ENCODE measurements at places on chromosomes 3 and 15.

GRCh38 chr3:123305192-123305591 lies 103.4 kb downstream of the SEC22A start:
- DNase-seq: no peak

GRCh38 chr15:66098022-66098363 lies 155.6 kb downstream of the MEGF11 start:
- DNase-seq: no peak

- DNase-seq: no peak
These were observed 1.4 kb downstream of the GJD2 start for GRCh38 chr15:34753236-34753894.

DNA sequence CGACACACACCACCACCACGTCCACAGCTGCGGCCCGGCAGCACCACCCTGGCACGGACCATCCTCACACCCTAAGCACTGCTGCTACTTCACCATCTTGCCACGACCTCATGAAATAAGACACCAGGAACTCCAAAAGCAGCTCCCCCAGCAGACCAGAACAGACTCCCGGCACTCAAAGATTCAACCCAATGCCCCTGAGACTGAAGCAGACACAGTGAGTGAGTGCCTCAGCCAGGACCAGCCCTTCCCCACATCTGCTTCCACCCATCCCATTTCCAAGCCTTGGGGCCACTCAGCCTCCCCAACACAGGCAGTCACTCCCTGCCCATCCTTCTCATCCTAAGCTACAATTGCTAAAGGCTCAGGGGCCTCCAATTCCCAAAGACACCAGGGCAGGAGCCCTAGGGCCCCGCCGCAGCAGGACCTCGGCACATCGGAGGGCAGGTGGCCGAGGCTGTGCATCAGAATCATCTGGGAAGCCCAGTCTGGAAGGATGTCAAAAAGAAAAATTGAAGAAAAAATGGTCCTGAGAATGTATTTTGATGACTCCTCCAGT lies 18.4 kb upstream of the OCA2 start:
- DNase-seq: no peak

DNA sequence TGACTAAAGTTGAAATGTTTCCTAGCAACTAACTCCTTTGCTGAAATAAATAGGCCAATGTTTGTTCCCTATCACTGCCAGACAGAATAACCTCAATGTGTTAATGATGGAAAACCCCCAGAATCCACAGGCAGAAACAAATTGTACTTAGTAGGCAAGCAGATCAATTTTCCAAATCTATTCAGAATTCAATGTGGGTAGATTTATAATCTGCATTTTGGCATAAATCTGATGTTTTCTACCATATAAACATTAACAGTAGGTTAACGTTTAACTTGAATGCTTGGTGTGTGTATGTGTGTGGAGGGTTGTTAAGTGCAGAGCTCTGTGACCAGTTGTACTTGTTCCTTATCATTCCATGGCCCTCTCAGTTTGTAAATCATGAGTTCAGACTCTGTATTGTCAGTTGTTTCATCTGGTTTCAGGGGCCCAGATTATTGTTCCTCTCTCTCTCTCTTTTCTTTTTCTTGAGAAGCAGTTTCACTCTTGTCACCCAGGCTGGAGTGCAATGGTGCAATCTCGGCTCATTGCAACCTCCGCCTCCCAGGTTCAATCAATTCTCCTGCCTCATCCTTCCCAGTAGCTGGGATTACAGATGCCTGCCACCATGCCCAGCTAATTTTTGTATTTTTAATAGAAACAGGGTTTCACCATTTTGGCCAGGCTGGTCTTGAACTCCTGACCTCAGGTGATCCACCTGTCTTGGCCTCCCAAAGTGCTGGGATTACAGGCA lies 32.8 kb downstream of the PLSCR1 start:
- no peak for DNase-seq

DNA sequence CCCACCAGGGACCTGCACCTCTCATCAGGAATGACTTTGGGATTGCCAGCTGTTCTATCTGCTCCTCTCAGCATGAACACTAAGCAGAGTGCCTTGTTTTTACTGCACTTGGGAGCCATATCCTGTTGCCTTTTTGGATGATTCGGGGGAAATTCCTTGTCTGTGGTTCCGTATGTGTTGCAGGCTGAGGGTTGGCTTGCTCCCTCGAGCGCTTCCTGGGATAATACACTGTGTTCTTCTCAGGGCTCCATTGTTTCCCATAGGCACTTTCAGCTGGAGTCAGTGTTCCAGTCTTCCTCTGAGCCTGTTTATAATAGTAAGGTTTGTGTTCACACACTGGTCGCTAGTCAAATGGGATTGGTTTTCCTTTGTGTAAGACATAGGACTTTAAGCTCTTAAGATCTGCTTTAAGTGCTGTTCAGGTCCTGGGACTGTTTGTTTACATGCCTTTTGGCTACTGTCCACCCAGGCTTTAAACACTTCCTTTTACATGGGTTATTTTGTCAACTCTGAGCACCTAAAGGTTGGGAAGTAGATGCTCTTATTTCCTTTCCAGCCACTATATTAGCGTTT lies 23.4 kb downstream of the BOC start:
- no peak for DNase-seq

DNA sequence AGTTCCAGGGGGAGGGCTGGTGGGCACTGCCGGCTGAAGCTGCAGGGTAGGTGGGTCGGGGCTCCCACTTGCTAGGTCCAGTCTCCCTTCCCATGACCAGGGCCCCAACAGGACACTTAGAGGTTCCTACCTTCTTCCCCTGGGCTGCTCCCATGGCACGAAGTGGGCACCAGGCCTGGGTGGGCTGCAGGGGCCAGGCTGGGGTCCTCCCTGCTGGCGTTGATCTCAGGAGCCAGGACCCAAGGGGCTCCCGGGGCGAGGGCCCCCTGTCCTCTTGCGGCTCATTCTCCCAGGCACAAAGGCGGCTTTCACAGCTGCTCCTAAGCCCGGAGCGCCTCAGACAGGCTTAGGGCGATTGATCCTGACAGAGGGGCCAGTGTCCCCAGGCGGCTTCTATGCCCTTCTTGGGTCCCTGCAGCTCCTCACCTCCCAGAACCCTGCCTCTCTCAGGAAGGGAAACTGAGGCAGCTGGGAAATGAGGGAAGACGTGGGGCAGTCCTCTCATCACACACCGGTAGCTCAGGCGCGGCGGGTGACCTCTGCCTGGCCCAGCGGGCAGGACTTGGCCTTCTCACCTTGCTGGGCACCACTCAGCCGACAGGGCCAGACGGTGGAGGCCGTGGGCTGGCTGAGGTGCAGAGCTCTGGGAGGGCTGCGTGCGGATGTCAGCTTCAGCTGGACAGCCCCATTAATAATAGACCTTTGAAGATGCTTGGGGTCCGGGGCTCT lies 39.6 kb downstream of the FAM3D start:
- no peak for DNase-seq

GRCh38 chr3:168604767-168605166 lies 509.0 kb upstream of the GOLIM4 start:
- DNase-seq: no peak

- DNase-seq: no peak
These were observed 6.7 kb upstream of the DENND6A start for GRCh38 chr3:57699591-57699990.

DNA sequence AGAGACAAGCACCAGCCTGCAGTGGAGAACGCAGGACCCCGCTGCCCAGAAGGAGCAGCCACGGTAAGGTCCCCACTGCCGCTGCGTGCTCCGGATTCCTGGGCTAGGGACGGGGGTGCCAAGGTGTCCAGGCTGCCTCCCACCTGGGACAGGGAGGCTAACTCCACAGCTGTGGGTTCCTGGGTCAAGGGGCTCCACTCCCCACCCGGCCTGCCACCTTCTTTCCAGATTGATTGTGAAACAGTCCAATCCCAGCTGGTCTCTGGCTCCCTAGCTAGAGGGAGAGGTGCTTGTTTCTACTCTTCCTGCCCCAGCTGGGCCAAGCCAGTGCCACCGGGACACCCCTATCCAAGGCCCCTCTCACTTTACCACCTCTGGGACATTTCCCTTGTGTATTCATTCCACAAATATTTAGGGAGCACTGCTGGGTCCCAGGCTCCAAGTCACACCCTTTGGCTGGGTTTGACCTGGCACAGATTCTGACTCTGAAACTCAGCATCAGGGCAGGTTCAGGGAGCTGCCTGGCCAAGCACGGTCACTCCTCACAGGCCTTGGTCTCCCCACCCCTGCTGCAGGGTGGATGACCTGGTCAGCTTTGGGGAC lies 1.9 kb downstream of the PAK6 start:
- no peak for DNase-seq

GRCh38 chr3:45225465-45226205 lies 452 bp downstream of the TMEM158 start:
- no peak for DNase-seq

Data from stimulated activated CD8-positive, alpha-beta memory T cell treated with anti-CD3 and anti-CD28 coated beads, Interleukin-4, amount 100 ng/mL, for 1 hour (primary cell).